Activated CD4-positive, alpha-beta T cell treated with anti-CD3 and anti-CD28 coated beads, Interleukin-2, Interleukin-6, amounts not matched to agents 100 ng/mL and 50 ng/mL, durations not matched to agents 16 hours and 8 hours (primary cell): ENCODE measurements at places on chromosomes 2 and 18.

DNA sequence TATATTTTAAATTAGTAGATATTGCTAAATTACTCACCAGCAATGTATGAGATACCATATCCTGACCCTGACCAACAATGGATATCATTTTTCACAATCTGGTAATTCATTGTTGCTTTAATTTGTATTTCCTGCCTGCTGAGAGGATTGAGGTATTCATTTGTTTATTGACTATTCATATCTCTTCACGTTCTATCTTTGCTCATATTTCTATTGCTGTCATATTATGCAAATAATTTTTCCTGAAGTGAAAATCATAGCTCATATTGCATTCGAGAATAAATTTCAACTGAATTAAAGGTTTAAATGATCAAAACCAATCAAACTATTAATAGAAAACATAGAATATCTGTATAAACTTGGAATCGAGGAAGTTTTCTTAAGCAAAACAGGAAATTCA, 31.0 kb downstream of the INO80D start:
- DNase-seq, result no peak

GRCh38 chr18:52569492-52569891, 229.5 kb downstream of the DCC start:
- DNase-seq, result no peak

- DNase-seq, result no peak
Measured at GRCh38 chr2:99555404-99555803, 65.6 kb upstream of the REV1 start.

GRCh38 chr2:196131384-196131937, 39.9 kb downstream of the STK17B start:
- DNase-seq, result peak; percentile 78

- DNase-seq, result peak; percentile 52
Measured at GRCh38 chr2:233350708-233351107, 3.6 kb upstream of the DGKD start.

GRCh38 chr2:102063941-102064678, 72.3 kb downstream of the IL1R2 start:
- DNase-seq, result peak; percentile 84

GRCh38 chr2:101729521-101730190, 32.1 kb downstream of the MAP4K4 start:
- DNase-seq, result no peak

DNA sequence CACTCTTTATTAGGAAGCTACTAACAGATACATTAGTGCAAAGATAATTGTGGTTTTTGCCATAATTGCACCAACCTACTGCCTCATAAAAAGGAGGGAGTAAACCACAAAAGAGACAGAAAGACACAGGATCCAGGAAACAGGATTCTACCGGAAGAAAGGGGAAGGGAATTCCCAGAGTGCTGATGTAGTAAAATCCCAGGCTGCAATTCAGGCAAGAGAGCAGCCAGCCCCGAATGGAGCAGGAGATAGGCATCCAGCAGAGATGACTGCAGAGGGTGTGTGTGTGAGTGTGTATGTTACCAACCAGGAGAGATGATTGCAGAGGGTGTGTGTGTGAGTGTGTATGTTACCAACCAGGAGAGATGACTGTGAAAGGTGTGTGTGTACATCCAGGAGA, 84.4 kb downstream of the KCNS3 start:
- no peak for DNase-seq

DNA sequence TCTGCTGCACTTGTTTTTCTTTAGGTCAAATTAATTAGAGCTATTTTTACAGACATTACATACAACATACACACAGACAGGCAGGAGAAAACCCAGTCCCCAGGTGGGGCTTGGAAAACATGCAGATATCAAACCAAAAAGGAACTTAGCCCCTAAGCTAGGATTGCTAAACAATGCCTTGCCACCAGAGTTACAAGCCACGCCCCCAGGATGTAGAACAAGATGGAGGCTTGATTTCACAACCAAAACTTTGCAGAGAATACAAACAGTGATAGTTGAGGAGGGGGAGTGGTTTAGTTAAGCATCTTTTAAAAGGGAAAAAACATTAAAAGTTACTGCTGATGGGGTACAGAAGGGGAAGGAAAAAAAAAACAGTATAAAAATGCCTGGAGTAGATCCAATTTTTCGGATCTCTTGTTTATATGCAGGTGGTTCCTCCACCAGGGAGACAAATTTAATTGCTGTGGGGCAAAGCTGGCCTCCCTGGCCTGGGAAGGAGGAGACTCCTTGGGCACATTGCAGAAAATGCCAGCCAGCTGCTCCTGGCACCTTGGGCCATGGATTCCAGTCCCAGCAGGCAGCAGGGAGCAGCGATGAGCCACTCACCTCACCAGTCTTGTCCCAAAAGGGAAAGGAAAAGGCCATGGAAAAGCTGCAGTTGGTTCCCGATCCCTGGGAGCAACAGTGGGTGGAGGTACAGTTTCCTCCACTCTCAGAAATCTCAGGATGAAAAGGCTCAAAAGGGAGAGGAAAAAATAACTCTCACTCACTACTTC, 348.4 kb upstream of the REG3G start:
- no peak for DNase-seq

DNA sequence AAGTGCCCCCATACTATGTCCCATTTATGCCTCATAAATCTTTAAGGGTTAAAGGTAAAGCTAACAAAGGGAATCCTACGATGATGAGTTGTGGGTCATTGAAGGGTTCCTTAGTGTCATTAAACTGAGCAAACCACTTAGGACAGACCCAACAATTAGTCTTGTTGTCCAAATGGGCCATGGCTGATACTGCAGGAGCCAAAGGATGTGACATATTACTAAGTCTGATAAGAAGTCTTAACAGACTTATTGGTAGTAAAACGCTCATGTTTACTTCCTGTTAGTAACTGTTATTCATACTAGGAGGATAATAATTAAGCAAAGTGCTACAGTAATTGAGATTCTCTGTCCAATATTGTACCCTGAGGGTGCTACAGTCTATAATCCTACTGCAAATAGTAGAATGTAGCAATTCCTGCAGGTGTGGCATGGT, 96.8 kb downstream of the PTPN4 start:
- no peak for DNase-seq

- no peak for DNase-seq
Measured at GRCh38 chr2:228625481-228625880, 444.0 kb upstream of the SPHKAP start.

GRCh38 chr2:157420771-157421323, 23.0 kb downstream of the CYTIP start:
- peak; percentile 81 for DNase-seq

GRCh38 chr2:166293984-166294383, 81.8 kb downstream of the SCN9A start:
- DNase-seq, result no peak

DNA sequence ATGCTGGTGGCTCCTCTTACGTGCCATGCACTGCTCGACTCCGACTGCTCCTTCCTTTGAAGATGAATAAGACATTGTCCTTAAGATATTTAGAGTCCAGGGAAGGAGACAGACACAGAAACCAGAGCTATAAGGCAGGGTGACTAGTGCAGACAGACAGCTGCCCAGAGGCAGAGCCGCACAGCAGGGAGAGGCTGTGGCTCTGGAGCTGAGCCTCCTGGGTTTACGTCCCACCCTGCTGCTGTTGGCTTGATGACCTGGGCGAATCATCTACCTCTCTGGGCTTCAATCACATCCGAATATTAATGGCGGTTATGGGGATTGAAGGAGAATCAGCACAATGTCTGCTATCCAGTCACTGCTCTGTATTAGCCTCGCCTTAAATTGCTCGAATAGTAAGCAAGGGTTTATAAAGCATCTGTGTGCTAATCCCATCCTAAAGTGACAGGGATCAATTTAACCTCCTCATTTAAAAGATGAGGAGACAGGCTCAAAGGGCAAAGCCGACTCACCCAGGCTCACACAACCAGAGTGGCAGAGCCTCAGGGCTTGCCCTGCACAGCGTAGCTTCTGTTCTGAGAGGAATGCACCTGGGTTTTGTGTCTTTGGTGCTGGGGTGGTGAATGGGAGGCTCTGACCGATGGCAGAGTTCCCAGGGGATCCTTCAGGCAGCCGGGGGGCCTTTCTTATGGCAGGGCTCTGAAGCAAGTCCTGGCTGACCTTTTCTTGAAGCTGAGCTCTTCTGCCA, 284.1 kb downstream of the MYCN start:
- DNase-seq, result no peak

GRCh38 chr18:66558773-66559172, 45.1 kb downstream of the CDH19 start:
- no peak for DNase-seq

DNA sequence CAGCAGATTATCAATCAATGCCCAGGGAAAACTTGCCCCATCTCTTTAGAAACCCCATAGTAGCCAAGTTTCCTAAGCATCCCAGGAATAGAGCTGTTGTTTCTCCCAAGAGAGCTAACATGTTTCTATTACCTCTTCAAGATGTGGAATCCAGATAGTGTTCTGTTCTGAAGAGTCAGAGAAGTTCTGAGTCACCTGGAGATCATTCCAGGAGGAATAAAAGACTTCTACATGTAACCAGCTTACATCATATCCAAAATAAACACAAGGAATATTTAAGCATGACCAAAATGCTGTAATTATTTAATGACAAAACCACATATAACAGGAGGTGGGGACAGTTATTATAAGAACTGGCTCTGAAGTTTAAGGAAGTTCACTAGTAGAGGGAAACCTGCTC, 51.0 kb upstream of the GORASP2 start:
- DNase-seq, result no peak

- no peak for DNase-seq
Measured at GRCh38 chr2:97919858-97920257, 75.9 kb downstream of the TMEM131 start.

GRCh38 chr2:226477221-226478108, 322.2 kb downstream of the IRS1 start:
- DNase-seq, result no peak

- peak; percentile 35 for DNase-seq
Measured at GRCh38 chr18:57915865-57916582, 112.9 kb upstream of the ATP8B1 start.

GRCh38 chr2:188811522-188811921, 162.7 kb upstream of the COL3A1 start:
- DNase-seq, result no peak

DNA sequence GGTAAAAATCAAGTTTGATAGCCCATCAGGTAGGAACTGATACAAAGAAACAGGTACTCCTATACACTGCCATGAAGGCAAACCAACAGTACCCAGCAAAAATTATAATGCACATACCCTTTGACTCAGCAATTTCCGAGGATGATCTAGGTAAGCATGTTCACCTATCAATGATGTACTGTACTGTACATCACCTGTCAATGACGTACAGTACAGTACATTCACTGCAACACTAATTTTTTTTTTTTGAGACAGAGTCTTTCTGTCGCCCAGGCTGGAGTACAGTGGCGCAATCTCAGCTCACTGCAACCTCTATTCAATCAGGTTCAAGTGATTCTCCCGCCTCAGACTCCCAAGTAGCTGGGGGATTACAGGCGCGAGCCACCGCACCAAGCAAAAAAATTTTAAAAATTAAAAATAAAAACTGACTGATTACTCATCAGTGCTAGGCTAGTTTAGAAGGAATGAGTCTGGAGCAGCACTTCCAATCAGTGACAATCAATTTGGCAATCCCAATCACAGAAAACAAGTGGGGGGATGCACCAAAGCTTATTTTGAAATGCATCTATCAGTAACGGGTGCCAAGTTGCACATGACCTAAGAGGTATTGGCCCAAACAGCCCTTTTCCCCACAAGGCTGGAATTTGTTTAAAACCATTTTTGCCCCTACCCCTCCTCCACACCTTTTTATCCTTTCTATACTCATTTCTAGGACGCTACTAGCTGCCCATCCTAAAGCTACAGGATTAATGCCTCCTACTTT, 8.2 kb downstream of the SRSF7 start:
- DNase-seq, result no peak

DNA sequence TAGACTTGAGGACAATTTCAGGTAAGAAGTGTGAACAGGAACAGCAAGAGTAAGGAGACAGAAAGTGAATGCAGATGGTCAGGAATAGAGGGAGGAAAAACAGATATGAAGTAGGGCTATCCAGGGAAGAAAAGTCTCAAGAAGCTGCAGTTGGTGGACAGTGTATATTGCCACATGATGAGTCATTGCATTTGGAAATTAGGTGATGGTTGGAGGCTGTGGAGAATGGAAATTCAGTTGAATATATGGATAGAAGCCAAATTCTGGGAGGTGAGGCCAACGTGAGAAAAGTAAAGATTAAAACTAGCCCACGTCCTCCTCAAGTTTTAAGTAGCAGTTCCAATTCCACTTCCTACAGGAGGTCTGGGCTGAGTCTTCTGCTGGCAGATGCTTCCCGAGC, 158.4 kb downstream of the UBE2E3 start:
- no peak for DNase-seq

DNA sequence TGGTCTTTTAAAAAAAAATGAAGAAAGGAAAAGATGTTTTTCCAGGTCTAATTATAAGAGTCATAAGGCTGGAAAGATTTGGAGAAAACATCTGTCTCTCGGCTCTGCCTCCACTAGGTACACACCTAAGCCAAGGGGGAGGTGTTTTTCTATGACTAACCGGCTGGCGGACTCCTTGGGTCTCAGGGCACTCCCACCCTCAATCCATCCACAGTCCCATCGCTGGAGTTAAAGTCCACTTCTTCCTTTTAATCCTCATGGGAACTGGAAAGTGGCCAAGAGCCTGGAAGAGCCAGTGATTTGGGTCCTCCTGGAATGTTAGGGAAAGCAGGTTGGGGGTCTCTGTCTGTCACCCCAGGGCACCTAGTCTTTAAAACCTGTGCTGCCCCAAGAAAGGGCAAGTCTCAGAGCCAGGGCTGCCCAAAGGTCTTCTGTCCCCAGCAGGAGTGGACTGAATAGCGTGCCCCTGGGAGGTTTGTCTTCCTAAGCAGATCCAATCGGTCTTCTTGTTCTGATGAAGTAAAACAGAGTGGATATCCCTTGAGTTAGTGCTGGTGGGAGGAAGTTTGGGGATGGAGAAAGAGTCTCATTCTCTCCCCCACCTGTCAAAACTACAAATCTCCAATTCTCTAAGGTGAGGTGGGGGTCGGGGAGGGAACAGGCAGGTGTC, 66.4 kb downstream of the MCFD2 start:
- DNase-seq, result no peak

GRCh38 chr2:23706613-23707078, 220.3 kb downstream of the ATAD2B start:
- DNase-seq, result no peak
